ENCODE measurements at places on chromosomes 1 and 21.

- DNase-seq = no peak
Measured at GRCh38 chr1:54570161-54570560, 22.1 kb downstream of the ACOT11 start.

GRCh38 chr1:178847396-178847849 is 23.5 kb downstream of the ANGPTL1 start:
- DNase-seq = no peak

DNA sequence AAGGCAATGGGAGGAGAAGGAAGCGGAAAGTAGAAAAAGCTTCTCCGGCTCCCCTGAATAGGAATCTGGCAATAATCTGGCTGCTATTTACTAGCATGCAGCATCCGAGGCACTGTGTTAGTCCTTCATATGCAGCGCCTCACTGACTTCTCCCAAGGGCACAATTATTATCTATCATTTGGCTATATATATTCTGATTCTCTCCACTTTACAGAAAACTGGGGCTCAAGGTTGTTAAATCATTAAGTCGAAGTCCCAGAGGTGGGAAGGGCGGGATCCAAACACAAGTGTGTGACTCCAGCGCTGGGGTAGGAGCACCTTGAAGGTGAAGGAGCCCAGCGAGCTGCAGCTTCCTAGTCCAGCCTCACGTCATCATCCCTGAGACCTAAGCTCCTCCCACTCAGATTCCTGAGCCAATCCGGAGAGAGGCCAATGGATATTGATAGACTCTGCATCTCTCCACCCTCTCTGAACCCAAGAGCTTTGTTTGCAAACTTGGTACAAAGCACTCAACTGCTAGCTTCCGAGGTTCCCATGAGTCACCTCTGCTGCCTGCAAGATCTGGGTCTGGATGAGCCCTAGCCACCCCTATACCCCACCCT is 16.6 kb upstream of the EYA3 start:
- DNase-seq = peak; percentile 9

DNA sequence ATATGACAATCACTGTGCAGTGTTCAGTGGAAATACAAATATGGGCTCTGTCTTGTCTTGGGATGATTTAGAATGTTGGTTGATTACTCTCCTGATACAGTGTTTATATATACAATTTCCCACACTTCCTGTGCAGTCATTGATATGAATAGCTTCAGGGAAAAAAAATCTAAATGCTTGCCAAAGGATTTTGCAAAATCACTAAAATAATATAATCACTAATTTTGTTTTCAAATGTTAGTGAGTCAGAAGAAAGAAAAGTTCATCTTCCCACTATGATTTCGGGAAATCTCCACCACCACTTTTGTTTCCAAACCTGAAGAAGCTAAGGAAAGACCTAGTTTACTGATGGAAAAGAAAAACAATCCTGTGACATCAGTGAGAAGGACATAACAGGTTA is 32.1 kb upstream of the CHRM3 start:
- DNase-seq = no peak

Data from NCI-H187 (cell line).